Activated CD4-positive, CD25-positive, alpha-beta regulatory T cell treated with anti-CD3 and anti-CD28 coated beads, Interleukin-2, amount 50 U/mL, for 72 hours (primary cell): ENCODE measurements at places on chromosomes 12 and 14.
A peak's percentile ranks its signal among the peaks of the same experiment; 100 is the strongest.

- DNase-seq = no peak
These were observed 235.3 kb downstream of the KSR2 start for GRCh38 chr12:117733549-117733805.

GRCh38 chr12:57611108-57611826, at the start of gene ARHGEF25:
Gene ARHGEF25, plus strand, starts transcription at chr12:57611435. Its CDS starts 460 bp downstream, at chr12:57611895.
- peak; percentile 56 for DNase-seq

DNA sequence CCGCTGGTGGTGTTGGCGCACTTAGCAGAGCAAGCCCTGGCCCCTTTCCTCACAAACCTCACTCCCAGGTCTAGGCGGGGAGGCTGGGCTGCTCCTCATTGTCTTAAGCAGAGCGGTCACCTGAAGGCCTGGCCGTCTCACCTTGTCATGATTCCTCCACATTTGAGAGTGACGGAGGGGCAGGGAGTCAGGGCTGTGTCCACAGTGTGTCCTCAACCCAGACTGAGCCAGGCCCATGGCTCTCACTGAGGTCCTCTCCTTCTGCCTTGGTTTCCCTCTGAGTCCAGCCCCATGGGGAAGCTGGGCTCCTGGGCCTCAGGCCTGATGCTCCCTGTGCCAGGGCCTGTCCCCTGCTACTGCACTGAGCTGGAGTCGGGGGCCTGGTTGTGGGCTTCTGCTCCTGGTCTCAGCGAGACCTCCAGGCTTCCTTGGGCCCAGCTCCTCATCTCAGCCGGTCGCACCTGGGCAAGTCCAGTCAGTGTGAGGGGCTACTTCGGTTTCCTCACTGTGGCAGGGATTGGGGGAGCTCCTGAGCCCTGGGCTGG, 44.9 kb downstream of the KRT80 start:
- no peak for DNase-seq

GRCh38 chr12:57008178-57008577, 1.8 kb upstream of the ZBTB39 start:
- no peak for DNase-seq

GRCh38 chr12:95216711-95217376, 423 bp downstream of the FGD6 start:
- no peak for DNase-seq

GRCh38 chr14:86955771-86956354, 1037.1 kb downstream of the GALC start:
- DNase-seq = no peak

DNA sequence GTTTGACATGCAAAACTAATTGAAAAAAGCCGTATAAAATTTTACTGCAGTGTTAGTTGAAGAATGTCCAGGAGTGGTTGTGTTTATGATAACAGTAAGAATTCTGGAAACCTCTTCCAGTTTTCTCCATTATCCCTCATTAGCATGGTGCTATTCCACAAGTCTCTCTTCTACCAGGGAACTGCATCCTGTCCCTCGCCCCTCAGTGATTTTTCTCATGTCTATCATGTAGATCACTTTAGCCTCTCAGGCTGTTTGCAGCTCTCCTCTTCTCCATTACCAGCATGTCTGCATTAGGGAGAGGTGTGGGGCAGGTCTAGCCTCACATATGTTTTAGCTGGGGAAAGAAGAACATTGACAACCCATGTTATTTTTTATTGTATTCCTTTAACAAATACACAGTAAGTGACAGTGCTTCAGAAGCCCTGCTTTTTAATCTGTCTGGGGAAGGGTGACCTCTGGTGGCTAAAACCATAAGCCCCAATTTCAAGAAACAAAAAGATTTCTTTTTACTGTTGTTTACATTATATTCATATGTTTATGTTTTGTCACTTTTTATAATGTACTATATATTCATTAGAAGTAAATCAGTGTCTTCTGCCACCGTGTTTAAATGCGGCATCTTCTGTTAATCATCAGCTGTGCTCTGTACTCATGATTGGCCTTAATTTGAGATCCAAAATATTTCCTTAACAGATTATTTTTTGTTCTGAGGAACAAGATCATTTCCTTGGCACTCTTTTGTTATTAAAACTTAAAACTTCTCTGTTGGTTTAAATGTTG, 70.7 kb downstream of the RASSF8 start:
- no peak for DNase-seq
